ENCODE measurements at places on chromosomes 6 and 20. TPM values are rescaled to one million over a fixed set of nuclear protein-coding genes. Genes with fewer than 3 reads are reported as not detected.

Gene TBX18
- total RNA-seq, result not detected

DNA sequence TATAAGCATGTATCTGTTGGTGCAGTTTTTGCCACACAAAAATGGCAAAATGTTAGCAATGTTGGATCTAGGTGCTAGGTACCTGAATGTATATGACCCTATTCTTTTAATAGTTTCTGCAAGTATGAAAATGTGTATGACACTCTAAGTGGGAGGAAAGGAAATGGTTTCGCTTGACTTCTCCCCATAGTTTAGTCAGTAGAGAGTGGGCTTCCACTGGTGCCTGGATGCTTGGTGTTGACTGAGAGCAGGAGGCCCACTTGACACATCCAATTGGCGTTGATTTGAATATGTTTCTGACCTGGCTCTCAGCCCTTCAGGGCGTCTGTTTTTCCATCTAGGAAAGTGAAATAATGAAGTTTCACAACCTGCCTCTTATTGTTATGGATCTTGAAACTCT lies 41.8 kb upstream of the GABRR1 start:
- no peak for DNase-seq

Gene WFDC12
- total RNA-seq, result not detected

Gene DSP
- 29.7 TPM for total RNA-seq

DNA sequence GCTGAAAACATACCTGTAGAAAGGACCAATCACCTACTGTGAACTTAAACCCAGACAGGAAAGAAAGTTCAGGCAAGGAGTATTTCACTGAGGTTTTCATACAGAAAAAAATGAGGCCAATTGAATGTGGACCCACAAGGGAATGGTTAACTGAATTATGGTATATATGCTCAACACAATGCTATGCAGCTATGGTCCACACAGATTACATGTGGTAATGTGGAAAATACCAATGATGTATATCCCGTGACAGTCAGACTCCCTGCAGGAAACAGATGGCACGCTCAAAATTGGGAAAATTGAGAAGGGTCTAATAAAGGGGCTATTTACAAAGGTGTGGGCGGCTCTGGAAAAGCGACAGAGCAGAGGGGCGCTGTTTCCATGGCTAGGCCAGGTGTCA lies 47.1 kb upstream of the PIM1 start:
- no peak for DNase-seq

- DNase-seq, result no peak
Observed at GRCh38 chr6:148757944-148758480, 11.2 kb downstream of the UST start.

GRCh38 chr6:42104095-42104803 lies 38.2 kb downstream of the C6orf132 start:
- DNase-seq, result no peak

GRCh38 chr6:14453712-14454472 lies 336.3 kb downstream of the CD83 start:
- DNase-seq, result no peak

- no peak for DNase-seq
Observed at GRCh38 chr6:161536224-161536630, 262.4 kb upstream of the AGPAT4 start.

GRCh38 chr6:43915208-43915869 lies 145.3 kb downstream of the VEGFA start:
- no peak for DNase-seq
